ENCODE measurements at places on chromosomes 7 and 10. TPM values are rescaled to one million over a fixed set of nuclear protein-coding genes. Genes with fewer than 3 reads are reported as not detected.

GRCh38 chr10:44030132-44030531 is 354.8 kb downstream of the CXCL12 start:
- no peak overlapping the region for H3K4me3 ChIP-seq
- H3K36me3 ChIP-seq: no peaks in the 10 kb centered on the region
- no peaks in the 10 kb centered on the region for H3K4me1 ChIP-seq
- no peak overlapping the region for H3K27ac ChIP-seq

GRCh38 chr10:124087672-124088634 is 5.4 kb downstream of the CHST15 start:
- H3K36me3 ChIP-seq: no peaks in the 10 kb centered on the region
- no peak overlapping the region for H3K27ac ChIP-seq
- peaks cover 38% of the 10 kb centered on the region for H3K27me3 ChIP-seq
- peaks cover 1% of the 10 kb centered on the region for H3K4me1 ChIP-seq
- DNase-seq: no peak

- DNase-seq: no peak
- no peaks in the 10 kb centered on the region for H3K36me3 ChIP-seq
- no peak overlapping the region for H3K27ac ChIP-seq
- peaks cover 4% of the 10 kb centered on the region for H3K27me3 ChIP-seq
These were observed 182.5 kb downstream of the SKAP2 start for GRCh38 chr7:26681819-26682418.

DNA sequence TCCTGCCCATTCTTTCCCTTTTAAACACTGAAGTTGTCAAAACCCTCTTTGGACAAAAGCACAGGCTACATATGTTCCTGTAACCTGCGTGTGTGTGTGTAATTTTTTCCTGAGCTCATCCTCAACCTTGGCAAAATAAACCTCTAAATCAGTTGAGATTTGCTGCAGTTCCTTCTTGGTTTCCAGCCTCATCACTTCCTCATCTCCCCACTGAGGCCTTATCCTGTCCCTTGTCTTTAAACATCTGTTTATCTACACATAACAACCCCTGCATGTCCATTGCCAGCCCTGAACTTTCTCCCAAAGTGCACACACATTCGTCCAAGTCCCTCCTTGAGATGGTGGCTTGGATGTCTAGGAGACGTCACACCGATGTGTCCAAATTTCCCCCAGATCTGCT is 35.5 kb downstream of the LYZL2 start:
- no peak for DNase-seq
- H3K4me3 ChIP-seq: no peak overlapping the region
- H3K27me3 ChIP-seq: peaks cover 15% of the 10 kb centered on the region
- H3K27ac ChIP-seq: no peak overlapping the region
- no peaks in the 10 kb centered on the region for H3K36me3 ChIP-seq
- no peaks in the 10 kb centered on the region for H3K4me1 ChIP-seq

DNA sequence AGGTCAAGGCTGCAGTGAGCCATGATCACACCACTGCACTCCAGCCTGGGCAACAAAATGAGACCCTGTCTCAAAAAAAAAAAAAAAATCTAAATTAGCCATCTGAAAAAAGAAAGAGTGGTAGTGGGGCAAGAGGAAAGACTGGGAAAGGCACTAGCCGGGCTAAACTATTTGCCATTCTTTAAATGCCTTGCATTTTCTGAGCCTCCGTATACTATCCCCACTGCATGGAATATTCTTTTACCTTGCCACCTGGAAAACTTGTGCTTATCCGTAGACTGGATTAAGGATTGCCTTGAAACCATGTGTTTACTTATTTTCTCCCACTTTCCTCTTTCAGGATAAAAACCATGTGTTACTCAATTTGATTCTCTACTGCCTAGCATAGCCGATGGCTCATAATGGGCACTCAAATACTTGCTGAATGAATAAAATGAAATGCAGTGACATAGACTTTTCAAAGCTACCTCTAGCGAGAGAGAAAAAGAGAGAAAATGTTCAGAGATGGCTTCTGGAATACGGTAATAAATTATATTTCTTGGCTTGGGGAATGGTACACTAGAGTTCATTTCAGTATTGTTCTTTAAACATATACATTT is 30.6 kb downstream of the HYCC1 start:
- DNase-seq: no peak
- H3K36me3 ChIP-seq: peaks cover 36% of the 10 kb centered on the region
- peaks cover 4% of the 10 kb centered on the region for H3K4me1 ChIP-seq
- H3K4me3 ChIP-seq: no peak overlapping the region

Gene TOMM7
- total RNA-seq: 280 TPM

Measured in activated CD4-positive, alpha-beta memory T cell treated with anti-CD3 and anti-CD28 coated beads, Interleukin-2, amount 10 ng/mL, durations not matched to agents 7 days and 5 days (primary cell).